ENCODE measurements at places on chromosomes 3 and 15.
A peak's percentile ranks its signal among the peaks of the same experiment; 100 is the strongest.

GRCh38 chr3:132265028-132265427 is 52.2 kb upstream of the ACP3 start:
- no peak for DNase-seq

- DNase-seq, result no peak
Measured at GRCh38 chr15:70045045-70045444, 52.7 kb downstream of the TLE3 start.

GRCh38 chr15:70337277-70338186 is 239.8 kb upstream of the TLE3 start:
- DNase-seq, result no peak

GRCh38 chr3:127039719-127040118 is 56.8 kb downstream of the PLXNA1 start:
- DNase-seq, result no peak

GRCh38 chr3:185254799-185255198 is 950 bp upstream of the EHHADH start:
- DNase-seq, result no peak

DNA sequence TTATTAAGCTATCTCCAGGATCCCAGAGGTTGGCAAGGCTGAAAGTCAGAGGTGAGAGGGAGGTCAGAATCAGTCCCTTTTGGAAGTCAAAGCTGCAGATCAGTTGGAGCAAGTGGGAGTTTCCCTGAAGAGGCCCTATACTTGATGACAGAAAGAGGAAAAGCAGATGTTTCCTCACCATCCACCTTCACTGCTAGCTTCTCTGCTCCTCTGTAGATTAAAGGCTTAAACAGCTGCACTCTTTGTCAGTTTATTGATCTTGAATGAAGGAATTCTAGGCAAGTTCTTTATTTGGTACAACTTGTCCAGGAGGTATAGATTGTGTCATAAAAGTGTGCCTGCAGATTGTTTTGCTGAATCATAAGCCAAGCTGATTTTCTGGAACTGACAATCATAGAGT is 408.2 kb upstream of the TGFBR2 start:
- DNase-seq, result no peak

DNA sequence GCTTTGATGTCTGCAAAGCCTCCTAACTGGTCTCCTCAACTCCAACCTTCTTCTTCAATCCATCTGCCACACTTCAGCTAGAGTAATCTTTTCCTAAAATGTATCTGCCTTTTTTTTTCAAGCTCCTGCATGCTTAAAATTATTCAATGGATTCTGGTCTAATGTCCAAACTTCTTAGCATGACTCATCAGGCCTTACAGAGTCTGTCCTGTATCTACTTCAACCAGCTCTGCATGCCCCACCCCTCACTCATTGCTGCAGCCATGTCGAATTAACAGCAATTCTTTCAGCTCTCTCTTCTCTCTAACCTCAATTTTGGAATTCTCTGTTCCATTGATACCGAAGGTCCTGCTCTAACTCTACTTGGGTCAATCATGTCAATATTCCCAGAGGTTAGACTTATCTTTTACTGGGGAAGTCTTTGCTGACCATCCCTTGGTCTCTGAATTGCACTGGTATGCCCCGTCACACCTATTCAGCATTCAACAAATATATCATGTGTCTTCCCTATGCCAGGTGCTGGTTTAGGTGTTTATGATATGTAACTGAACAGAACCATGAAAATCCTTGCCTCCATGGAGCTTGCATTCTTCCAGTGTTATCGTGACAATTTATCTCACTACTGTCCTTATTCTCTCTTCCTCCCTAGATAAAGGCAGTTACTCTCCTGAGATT is 88.5 kb upstream of the NANOGP8 start:
- DNase-seq, result no peak

- no peak for DNase-seq
Measured at GRCh38 chr3:117818592-117818991, 1109.0 kb downstream of the TUSC7 start.

- no peak for DNase-seq
Measured at GRCh38 chr15:32690941-32691688, 26.7 kb upstream of the GREM1 start.

GRCh38 chr3:134827213-134827612 is 32.2 kb downstream of the EPHB1 start:
- no peak for DNase-seq

DNA sequence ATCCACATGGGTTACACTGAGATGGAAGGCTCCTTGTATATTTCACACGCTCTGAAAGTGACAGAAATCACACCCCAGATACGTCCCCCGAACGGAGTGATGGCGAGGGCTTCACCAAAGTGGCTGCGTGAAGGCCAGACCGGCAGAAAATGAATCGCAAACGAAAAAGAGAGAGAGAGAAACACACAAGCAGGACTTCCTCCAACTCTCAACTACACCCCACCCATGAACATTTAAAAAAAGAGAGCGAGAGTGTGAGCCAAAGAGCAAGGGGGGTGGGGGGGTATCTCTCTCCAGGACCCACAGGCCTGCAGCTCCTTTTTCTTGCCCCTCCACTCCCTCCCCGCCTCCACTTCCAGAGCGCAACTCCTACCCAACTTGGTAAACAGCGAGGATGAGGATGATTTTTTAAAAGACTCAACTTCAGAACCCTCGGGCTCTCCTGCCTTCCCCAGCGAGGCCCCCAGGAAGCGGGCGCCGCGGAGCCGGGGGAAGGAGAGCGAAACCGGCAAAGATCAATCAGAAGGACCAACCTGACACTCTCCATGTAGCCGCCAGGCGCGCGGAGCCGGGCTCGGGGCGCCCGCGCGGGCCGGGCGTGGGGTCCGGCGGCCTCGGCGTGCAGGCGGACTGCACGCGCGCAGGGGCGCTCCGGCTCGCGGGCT is 519.1 kb downstream of the FOXP1 start:
- no peak for DNase-seq

DNA sequence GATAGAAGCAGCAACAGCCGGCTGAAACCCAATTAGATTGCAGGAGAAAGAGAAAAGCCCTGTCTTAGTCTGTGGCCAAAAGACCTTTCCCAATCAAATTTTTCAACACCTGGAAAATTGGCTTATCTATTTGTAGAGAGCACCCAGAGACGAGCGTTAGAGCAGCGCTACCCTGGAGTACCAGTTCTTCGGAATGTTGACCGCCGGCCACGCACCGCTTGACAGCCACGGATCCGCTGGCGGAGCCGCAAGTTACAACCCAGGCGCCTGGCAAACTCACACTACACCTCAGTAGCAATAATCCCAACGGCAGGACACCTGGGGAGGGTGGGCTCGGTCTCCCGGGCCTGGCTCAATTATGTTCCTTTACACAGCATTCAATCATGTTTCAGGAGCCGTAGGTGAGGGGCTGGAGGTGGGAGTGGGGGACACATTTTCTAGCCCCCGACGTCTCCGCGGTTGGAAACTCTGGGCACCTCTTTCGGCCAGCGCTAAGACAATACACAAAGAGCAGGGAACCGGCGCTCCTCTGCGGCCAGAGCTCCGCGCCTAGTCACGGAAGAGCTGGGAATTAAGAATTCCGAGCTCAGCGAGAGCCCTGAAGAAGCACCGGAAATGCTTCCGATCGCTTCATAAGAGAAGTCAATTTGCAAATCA is 1.2 kb downstream of the MB21D2 start:
- no peak for DNase-seq

DNA sequence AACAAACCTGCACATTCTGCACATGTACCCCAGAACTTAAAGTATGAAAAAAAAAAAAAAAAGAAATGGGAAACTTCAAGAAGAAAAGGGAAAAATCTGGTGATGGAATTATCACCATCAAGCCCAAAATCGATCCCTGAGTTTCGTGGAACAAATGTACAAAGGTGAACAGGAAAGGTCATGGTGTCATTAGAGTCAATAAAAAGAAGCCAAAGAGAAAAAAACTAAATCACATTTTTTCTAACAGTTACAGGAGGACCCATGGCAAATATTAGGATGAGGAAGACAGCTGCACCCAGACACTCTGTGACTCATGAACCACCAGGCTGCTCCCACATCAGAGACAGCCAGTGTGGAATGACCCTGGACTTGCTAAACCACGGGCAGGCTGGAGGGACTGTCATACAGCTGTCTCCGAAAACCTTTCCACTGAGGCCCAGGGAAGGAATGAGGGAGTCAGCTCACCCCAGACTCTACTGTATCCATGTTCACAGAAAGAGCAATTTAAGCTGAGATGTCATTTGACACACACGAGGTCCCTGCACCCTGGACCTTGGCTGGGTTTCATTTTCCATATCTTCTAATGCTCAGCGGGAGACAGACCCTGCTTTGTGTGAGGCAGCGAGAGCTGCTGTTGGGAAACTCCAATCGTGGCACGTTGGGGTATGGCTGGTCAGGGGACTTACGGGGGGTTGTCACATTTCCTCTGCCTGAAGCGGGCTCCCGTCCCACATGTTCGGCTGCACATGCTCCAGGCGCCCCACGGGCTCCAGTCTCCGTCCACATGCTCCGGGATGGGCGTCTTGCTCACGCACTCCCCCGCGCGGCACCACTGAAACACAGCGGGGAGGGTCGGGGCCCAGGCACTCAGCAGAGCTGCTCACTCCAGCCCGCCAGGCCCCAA is 210.2 kb downstream of the ADAMTS17 start:
- no peak for DNase-seq

- DNase-seq, result no peak
Measured at GRCh38 chr3:30437171-30437601, 169.2 kb upstream of the TGFBR2 start.

DNA sequence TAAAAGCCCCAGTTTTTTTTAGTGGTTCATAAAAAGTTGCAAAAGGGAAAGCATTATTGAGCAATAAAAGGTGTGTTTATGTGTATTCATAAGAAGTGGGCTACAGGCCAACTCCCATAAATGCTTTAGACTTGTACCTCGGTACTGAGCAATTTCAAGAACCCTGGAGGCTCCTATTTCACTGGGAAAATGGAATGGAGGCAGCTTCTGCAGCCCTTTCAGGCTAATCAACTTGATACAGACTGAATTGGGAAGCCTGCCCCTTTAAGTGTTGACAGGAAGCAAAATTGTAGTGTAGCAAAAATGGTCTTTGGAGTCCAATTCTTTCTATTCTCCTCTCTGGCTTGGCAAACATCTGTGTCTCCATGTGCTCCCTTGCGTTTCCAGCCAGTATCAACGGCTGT is 118.8 kb downstream of the ECT2 start:
- DNase-seq, result no peak

GRCh38 chr3:72487078-72487765 is 361.0 kb downstream of the SHQ1 start:
- DNase-seq, result peak; percentile 49

DNA sequence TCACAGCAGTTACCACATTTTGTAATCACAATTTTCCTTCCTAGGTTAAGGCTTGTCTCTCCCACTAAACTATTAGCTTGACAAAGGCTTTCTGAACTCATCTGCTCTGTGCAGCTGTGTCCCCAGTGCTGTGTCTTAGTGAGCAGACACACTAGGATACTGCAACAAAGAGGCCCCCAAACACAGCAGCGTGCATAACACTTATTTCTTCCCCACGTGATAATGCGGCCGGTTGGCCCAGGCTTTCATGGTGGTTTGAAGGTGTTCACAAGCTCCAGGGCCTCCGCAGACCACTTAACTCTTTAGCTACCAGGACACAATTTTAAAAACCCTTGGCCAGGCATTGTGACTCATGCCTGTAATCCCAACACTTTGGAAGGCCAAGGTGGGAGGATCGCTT is 2.2 kb upstream of the HDAC11 start:
- DNase-seq, result no peak

DNA sequence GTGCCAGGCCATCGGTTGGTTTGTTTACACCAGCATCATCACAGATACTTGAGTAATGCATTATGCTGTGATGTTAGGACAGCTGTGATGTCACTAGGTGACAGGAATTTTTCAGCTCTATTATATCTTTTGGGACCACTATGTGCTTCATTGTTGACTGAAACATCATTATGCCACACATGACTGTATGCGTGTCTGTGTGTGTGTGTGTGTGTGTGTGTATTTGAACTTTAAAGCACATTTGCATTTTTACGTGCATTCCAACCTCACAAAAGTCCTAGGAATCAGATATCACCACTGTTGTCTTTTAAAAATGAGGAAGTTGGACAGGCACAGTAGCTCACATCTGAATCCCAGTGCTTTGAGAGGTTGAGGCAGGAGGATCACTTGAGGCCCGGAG is 223.0 kb downstream of the TBL1XR1 start:
- DNase-seq, result no peak

DNA sequence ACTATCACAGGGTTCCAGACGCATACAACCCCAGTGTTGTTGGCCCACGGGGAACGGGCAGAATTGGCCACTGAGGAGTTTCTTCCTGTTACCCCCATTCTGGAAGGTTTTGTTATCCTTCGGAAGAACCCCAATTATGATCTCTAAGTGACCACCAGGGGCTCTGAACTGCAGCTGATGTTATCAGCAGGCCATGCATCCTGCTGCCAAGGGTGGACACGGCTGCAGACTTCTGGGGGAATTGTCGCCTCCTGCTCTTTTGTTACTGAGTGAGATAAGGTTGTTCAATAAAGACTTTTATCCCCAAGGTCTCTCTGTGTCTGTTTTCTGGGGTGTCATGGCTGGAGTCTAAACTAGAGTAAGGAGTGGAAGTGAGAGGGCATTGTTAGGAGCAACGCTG is 5.7 kb upstream of the EIF4G1 start:
- DNase-seq, result no peak

DNA sequence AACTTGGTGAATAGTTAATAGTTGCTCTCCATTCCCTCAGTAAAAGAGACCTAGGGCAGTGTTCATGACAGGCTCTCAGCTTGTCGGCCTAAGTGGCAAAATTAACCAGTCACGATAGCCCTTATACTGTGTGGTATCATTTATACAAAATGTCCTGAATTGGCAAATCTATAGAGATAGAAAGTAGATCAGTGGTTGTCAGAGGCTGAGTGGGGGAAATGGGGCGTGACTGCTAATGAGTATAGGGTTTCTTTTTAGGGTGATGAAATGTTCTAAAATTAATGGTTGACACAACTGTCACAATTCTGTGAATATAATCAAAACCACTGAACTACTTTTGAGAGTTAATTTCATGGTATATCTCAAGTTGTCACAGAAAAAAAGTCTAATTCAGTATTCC is 20.9 kb downstream of the ARIH1 start:
- DNase-seq, result no peak

DNA sequence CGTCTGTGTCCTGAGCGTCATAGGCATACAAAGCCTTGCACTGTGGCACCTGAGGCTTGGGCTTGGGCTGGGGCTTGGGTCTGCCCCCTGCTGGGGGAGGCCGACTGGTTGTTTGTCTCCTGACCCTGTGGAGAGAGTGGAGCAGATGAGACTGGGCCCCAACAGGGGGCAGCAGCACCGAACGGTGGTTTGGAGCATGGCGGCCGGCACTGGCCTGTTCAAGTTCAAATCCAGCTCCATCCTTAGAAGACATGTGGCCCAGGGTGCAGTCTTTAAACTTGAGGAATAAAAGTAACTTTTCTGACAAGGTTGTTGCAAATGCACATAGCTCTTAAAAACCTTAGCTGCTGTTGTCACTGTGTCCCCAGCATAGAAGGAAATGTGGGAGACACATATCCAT is 33.3 kb downstream of the CCNB2 start:
- DNase-seq, result peak; percentile 40

GRCh38 chr3:30858894-30859389 is 35.5 kb downstream of the GADL1 start:
- DNase-seq, result no peak

GRCh38 chr15:66953523-66954229 is 111.7 kb upstream of the SMAD3 start:
- DNase-seq, result no peak

Measured in stimulated activated CD4-positive, alpha-beta T cell treated with anti-CD3 and anti-CD28 coated beads, Interleukin-4, amount 100 ng/mL, for 48 hours (primary cell).